ENCODE measurements at places on chromosomes 4 and X.

- no peak for DNase-seq
Measured at GRCh38 chr4:143402776-143403552, 66.3 kb downstream of the GAB1 start.

- no peak for DNase-seq
Measured at GRCh38 chrX:107537815-107538214, 88.4 kb downstream of the FRMPD3 start.

DNA sequence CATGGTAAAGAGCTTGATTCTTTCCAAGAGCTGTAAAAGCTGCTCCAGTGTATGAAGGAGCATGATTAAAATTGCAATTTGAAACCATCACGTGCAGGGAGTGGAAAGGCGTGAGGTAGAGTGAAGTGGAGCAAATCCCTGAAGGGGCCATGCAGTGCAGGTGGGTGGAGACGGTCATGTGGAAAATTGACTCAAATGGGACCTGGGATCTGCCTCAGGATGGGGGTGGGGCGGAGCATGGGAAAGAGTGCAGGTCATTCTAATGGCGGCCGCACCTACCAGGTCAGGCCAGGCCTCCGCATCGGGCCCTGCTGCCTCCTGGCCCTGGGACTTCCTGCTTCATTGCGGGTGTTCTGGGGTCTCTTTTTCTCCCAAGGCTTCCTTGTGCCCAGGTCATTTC lies 25.3 kb upstream of the TRIM60 start:
- no peak for DNase-seq

DNA sequence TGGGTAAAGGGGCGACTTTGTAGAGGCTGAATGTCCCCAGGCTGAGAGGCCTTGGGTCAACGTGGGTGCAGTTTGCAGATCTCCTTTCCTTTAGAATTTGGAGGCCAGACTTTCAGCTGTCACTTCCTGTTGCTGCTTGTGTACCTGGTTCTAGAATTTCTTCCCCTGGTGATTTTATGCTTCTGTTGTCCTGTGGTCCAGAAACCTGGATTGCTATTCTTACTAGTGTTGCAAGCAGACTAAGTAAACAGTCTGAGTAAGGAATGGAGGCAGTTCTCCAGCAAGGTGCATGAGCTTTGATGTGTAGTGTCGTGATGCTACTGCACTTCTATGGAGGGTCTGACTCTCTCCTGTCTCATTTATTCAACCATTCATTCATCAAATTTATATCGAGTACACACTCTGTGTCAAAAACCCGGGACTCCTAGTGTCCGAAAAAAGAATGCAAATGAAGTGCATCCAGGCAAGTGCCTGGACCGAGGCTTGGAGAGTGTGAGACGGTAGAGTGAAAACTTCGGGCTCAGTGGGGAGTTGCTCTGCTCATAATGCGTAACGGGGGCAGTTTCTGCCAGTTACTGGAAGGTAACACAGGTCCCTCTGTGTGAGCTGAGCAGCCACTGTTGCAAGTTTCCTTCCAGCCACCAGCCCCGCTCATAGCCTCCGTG lies 83.3 kb downstream of the SORCS2 start:
- no peak for DNase-seq

DNA sequence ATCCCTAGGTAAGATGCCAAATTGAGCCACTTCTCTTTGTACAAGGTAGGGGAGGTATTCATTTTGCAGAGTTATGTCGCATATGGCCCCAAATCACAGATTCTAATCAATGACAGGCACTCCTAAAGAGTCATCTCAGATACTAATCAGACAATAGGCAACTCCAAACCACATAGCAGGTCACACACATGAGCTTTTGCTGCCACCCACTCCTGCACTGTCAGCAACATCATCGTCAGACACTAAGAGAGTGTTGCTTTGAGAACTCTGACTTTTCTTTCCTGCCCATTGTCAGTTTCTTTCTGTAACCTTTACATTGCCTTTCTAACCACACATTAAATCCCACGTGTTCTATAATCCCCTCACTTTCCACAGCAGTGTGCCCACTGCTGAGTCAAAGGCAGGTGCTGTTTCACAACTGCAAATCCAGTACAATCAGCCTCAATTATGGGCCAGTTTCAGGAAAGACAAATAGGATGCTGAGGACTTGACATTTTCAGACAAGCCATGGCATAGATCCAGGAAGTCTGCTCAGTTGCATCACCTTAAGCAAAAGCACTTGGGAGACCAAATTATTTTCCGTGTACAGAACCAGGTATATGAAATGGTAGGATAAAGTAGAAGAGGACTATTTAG lies 23.5 kb downstream of the TMEM31 start:
- peak; percentile 77 for DNase-seq

GRCh38 chrX:118541482-118541881 lies 45.9 kb downstream of the DOCK11 start:
- no peak for DNase-seq

Measured in retinal pigment epithelial cell (primary cell).